ENCODE measurements at places on chromosomes 3 and 15.

GRCh38 chr3:124602980-124603627 is 127.1 kb upstream of the UMPS start:
- no peak for DNase-seq

DNA sequence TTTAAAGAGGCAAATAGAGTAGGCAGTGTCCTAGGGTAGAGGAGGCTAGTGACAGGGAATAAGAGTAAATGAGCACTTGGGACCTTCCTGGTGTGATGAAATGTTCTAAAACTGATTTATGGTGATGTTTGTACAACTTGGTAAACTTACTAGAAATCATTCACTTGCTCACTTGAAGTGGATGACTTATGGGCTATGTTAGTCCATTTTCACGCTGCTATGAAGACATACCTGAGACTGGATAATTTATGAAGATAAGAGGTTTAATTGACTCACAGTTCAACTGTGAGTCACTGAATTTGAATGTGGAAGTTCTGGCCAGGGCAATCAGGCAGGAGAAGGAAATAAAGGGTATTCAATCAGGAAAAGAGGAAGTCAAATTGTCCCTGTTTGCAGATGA is 31.7 kb upstream of the DHX36 start:
- no peak for DNase-seq

GRCh38 chr15:43433661-43434303 is 59.2 kb downstream of the TP53BP1 start:
- no peak for DNase-seq

DNA sequence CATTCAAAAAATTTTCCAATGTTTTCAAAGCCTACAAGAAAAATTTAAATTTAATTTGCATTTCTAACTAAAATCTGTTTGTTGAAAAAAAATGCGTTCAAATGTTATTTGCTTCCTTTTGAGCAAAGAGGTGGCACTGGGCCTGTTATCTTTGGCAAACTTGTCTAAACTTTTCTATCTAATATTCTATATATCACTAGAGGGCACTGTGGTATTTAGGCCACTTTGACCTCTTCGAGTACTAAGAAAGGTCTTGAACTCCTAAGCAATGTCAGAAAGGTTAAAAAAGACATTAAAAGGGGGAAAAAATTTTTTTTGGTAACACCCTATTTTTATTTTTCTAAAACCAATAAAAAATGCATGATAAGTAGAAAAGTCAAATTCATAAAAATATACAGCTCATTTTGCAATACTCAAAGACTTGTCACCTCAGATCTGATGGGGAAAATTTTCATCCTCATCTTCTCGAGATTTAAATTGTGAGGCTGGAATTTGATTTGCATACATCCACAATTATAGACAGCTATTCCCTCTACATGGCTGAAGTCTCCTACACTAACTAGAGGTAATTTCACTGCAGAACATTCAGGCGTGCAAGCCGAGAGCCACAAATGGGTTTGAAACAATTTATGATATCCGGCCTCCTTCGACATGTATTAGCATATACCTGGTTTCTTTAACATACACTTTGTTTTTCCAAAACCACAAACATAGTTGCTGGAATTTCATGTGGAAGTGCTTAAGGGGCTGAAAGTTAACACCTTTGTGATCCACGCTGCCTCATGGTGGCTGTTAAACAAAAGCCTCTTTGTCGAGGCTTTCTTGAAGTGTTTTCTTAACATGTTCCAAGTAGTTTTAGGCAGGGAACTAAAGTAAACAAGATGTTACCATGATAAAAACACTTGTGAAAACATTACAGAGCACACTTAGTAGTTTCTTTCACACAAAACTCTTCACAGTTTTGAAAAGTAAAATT is 576.4 kb downstream of the FOXP1 start:
- DNase-seq, result no peak

GRCh38 chr3:29354894-29355293 is 74.0 kb downstream of the RBMS3 start:
- no peak for DNase-seq

- DNase-seq, result no peak
Observed at GRCh38 chr3:32945136-32945535, 6.3 kb upstream of the CCR4 start.

Measured in right renal pelvis (tissue), 4 donors.